ENCODE measurements at places on chromosomes 13 and 19.

DNA sequence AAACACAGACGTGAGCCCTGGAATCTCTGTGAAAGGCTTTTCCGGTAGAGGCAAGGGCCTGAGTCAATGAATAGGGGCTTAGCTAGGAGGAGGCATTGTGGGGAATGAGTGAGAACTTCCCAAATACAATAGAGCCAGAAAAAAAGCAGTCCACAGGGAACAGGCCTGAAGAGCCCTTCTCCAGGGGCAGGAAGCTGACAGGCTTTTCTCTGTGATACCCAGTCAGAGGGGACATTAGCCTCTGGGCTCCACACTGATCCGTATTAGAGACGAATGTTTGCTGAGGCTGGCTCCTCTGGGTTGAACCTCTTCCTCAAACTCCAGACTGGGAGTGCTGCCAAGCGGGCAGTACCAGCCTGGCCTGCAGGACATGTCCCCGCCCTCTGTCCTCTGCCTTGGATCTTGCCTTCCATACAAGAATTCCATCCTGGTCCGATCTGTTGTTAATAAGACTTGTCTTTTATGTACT lies 2.3 kb downstream of the DHRS12 start:
- no peak for DNase-seq

DNA sequence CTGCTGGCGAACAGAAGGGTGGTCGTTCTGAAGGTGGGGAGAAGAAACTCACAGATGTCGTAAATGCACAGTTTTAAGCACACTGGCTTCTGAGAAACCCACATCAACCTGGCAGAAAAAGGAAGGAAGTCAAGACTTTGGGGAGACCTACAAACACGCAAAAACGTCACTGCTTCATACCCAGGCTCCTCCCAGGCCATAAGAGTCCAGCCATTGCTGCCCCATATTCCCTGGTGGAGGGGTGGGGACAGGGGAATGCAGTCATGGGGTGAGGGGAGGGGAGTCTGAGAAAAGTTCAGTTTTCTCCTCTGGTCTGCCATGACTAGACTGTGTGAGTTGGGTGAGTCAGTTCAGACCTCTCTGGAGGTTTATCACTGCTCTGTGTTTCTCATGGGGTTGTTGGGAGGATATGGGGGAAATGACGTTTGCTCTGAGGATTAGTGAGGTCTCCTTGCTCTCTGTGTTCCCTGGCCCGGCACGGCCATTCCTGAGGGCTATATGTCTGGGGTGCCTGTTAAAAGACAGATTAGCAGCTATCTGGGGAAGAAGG lies 139.0 kb downstream of the FLT1 start:
- DNase-seq = peak; percentile 17

- DNase-seq = no peak
Measured at GRCh38 chr13:86906127-86906874, 764.9 kb upstream of the SLITRK5 start.

DNA sequence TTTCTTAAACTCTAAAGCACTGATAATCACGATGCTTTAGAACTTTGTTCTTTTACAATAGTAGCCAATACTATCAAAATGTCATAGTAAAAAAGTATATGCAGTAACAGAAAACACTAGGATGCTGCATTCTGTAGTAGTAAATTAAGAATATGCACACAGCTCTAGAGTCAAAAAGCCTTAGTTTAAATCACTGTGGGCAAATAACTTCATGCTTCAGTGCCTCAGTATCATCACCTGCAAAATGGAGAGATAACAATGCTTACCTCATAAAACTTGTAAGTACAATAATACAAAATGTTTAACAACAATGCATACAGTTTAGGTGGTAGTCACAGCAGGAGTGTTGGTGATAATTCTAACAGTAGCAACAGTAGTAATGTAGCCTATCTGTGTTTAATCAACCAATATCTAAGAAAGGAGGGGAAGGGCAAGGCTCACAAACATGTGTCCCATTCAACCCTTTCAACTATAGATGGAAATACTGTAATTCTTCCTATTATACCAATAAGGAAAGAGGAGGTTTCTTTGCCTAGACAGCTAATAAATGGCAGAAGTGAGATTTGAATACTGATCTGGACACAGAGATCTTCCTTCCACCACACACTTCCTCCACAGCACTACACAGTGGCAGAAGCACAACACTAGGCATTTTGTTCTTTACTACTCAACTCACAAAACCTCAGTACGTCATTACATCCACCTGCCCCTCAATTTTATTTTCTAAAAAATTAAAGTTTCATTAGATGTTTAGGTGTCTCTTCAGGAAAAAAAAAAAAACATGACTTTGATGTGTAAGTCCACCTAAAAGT lies 4.6 kb downstream of the RBM26 start:
- no peak for DNase-seq

- peak; percentile 47 for DNase-seq
Measured at GRCh38 chr19:1650650-1651567, 1.5 kb downstream of the TCF3 start.

- DNase-seq = no peak
Measured at GRCh38 chr19:30135093-30135757, 193.2 kb downstream of the URI1 start.

- no peak for DNase-seq
Measured at GRCh38 chr13:44244288-44244687, 129.3 kb upstream of the SERP2 start.

DNA sequence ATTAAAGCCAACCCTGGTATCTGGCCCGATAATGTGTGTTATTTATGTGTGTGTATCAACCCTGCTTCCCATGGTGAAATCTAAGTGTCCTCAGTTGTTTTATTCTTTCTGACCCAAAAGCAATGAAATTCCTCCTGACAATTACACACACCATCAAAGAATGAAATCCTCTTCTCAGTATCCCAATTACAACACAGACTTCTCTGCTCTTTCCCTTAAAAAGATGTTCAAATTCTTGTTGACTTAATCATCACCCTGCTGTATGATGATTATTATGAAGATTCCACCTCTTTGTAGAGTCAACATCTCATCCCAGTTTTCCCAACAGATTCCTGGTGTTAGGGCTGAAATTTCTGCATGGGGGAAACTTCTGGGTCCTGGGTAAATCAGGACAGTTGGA lies 8.9 kb upstream of the TRPC4 start:
- no peak for DNase-seq

DNA sequence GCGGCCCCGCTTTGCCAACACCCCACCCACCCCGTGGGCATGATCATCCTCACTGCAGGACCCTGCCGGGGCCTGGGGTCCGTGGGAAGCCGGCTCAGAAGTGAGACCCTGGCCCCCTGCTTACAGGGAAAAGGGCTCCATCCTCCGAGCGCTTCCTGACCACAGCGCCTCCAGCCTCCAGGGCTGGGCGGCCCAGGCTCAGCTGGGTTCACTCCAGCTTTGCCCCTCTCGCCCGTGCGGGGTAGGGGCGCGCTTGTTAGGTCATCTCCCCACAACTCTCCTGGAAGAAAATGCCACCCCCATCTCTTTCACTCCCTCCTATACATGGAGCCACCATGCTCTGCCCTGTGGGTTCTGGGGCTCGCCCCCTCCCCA lies 6.6 kb upstream of the C1QTNF9B start:
- no peak for DNase-seq

DNA sequence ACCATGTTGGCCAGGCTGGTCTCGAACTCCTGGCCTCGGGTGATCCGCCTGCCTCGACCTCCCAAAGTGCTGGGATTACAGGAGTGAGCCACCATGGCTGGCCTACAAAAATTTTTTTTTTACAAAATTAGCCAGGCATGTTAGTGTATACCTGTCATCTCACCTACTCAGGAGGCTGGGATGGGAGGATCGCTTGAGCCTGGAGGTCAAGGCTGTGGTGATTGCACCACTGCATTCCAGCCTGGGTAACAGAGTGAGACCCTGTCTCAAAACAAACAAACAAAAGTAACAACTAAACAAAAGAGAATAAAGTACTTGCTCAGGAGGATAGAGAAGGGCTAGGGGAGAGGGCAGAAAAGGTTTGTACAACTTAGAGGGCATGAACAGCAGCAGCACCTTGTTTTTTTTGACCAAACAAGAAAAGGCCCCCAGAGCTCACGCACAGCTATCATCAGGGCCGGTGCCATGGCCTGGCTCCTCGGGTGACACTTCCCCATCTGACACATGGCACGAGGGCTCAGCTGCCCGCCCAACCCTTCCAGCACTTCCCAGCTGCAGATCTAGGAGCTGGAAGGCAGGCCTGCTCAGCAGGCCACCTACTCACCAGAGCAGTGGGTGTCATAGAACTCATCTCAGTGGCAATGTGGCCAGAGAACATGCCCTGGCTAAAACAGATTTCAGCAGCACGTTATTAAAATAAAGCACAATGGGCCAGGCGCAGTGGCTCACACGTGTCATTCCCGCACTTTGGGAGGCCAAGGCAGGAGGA lies 8.6 kb upstream of the SLC7A9 start:
- no peak for DNase-seq

DNA sequence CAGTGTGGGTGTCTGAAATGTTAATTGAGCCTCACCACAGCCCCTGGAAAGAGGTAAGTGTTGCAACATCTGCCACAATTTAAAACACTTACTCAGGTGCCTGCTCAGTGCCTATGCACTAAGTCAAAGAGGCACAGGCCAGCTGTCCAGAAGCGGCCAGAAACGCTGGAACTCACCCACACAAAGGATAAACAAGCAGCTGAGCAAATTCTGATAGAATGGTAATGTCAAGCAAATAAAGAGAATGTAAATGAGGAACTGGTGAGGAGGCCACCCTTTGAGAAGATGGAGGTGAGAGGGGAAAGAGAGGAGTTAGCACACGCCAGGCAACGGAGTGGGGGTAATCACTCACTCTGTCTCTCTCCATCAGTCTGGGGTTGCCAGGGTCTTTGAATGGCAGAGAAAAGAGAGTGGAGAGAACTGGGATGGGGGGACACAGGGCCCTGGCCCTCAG lies 67.7 kb upstream of the SERP2 start:
- DNase-seq = no peak

GRCh38 chr13:97849305-97849704 lies 104.2 kb upstream of the IPO5 start:
- DNase-seq = no peak

DNA sequence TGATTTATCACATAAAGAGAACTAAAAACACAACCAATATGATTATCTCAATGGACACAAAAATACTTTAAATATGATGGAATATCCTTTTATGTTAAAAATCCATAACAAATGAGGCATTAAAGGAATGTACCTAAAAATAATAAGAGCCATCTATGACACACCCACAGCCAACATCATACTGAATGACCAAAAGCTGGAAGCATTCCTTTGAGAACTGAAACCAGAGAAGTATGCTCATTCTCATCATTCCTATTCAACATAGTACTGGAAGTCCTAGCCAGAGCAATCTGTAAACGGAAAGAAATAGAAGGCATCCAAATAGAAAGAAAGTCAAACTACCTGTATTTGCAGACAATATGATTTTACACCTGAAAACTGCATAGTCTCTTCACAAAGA lies 671.0 kb downstream of the SLITRK1 start:
- DNase-seq = no peak

DNA sequence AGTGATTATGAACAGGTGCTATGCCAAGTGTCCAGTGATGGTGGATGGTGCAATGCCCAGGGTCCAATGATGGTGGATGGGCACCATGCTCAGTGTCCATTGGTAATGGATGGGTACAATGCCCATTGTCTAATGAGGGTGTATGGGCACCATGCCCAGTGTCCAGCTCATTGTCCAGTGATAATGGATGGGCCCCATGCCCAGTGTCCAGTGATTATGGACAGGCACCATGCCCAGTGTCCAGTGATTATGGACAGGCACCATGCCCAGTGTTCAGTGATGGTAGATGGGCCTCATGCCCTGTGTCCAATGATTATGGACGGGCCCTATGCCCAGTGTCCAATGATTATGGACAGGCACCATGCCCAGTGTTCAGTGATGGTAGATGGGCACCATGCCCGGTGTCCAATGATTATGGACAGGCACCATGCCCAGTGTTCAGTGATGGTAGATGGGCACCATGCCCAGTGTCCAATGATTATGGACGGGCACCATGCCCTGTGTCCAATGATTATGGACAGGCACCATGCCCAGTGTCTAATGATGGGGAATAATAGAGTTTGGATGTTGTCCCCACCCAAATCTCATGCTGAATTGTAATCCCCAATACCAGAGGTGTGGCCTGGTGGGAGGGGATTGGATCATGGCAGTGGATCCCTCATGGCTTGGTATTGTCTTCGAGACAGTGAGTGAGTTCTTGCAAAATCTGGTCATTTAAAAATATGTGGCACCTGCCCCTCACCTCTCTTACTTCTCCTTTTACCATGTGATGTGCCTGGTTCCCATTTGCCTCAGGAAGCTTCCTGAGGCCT lies 87.8 kb downstream of the ANKRD10 start:
- DNase-seq = no peak
